ENCODE measurements at places on chromosomes 4 and X.

DNA sequence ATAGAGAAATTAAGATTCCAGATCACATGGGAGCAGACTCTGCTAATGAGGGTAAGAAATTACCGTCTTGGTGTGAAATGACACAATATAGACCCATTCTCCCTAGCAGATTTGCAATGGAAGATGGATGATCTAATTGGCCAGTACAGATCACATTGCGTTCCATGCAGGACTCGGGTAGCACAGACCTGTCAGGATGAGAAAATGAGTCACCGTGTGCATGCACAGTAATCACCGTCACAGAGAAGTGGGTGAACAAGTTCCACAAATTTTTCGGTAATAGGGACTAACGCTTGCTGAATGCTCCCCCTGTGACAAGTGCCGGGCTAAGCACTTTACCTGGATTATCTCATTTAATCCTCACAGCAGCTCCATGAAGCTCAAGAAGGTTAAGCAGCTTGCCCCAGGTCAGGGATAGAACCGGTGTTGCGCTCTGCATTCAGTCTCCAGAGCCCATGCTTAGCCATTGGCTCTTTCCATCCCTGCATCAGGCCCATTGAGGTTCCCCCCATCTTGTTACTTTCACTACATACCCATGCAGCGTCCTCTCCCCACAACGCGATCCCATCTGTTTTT, 375.6 kb downstream of the FBXW7 start:
- DNase-seq, result no peak

GRCh38 chr4:70680934-70681333, 7.4 kb upstream of the UTP3 start:
- no peak for DNase-seq

DNA sequence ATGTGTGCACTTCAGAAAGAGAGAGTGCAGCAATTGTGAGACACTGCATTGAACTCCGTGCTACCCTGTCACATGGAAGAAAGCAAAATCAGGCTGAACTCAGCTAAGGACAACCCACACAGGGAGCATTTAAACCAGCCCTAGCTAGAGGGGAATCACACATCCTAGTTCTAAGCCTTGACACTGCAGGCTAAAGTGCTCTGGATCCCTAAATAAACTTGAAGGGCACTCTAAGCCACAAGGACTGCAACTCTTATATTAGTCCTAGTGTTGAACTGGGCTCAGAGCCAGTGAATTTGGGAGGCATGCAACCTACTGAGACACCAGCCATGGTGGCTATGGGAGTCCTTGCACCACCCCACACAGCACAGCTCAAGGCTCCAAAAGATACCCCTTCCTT, 311.9 kb downstream of the OPHN1 start:
- DNase-seq, result no peak

GRCh38 chr4:148574502-148574901, 132.3 kb upstream of the NR3C2 start:
- no peak for DNase-seq

GRCh38 chrX:83416273-83416672, 91.8 kb upstream of the POU3F4 start:
- DNase-seq, result no peak

DNA sequence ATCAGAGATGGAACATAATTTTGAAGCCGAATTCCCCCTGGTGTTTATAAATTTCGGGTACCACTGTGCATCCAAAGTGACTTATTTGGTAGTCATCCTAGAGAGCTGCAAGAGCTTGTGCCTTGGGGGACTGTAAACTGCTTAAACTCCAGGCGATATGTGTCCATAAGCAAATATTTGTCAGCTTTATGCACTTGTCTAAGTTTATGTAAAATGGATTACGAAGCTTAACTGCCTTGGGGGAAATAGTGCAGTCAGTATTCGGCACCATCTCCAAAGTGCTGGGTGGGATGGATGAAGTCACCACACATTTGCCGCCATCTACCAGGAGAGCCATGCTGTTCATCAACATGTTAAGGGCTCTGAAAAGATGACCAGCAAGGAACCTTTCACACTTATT, 65.9 kb downstream of the CC2D2A start:
- no peak for DNase-seq

- no peak for DNase-seq
Observed at GRCh38 chrX:79138658-79139241, 5.7 kb upstream of the GPR174 start.

DNA sequence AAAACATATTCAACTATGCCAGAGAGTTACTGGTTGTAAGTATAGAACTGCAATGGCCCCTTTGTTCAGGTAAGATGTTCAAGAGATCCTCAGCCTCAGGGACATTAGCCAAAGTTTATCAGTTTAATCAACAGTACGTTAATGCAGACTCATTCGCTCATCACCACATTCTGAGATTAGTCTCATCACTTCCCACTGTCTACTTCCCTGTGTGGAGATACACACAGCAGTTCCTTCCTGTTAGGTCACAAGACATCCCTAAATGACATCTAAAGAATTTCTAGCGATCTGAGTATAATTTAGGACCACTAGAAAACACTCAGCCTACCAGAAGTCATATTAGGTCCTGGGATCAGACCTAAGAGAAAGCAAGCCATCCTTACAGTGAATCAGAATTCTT, 10.4 kb downstream of the SLC10A7 start:
- no peak for DNase-seq

- no peak for DNase-seq
Observed at GRCh38 chr4:169826634-169827187, 69.0 kb upstream of the HPF1 start.

GRCh38 chr4:48342606-48342880, 1.2 kb downstream of the SLAIN2 start:
- no peak for DNase-seq

- no peak for DNase-seq
Observed at GRCh38 chr4:149426461-149426860, 389.2 kb downstream of the IQCM start.
